ENCODE measurements at places on chromosomes 7 and 10.

DNA sequence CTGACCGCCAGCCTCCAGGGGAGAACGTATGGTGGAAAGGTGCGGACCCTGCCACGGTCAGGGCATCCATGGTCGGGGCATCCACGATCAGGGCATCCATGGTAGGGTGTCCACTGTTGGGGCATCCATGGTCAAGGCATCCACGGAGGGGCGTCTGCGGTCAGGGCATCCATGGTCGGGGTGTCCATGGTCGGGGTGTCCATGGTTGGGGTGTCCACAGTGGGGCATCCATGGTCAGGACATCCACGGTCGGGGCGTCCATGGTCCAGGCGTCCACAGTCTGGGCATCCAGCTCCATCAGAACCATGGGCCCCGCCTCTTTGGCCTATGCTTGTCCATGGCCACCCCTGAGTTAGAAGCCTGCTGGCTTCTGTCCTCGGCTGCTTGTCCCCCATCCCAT is 148.1 kb downstream of the ADARB2 start:
- no peak for DNase-seq

DNA sequence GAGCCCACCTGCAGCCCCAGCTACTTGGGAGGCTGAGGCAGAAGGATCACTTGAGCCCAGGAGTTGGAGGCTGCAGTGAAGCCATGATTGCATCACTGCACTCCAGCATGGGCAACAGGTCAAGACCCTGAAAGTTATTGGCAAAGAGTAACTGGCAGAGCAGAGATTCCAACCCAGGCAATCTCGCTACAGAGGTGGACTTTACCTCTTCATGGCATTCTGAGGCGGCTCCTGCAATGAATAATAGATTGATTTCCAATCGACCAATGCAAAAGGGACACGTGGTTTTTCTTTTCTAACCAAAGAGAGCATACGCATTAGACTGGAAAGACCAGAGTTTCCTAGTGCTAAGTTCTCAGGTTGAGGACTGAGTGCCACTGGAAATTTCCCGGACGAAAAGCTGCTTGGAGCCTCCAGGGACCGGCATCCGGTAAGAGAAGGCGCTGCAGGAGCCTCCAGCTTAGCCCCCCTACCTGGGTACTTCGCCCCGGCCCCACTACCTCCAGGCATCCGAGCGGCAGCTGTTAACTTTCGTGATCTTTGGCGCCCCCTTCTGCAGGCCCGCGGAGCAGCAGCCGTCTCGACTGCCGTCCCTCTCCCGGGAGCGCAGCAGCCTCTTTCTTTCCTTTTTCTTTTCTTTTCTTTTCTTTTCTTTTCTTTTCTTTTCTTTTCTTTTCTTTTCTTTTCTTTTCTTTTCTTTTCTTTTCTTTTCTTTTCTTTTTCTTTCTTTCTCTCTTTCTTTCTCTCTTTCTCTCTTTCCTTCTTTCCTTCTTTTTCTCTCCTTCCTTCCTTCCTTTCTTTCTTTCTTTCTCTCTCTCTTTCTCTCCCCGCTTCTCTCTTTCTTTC is 4.1 kb downstream of the MBLAC1 start:
- peak; percentile 90 for DNase-seq

- DNase-seq = no peak
These were observed 16.4 kb downstream of the ZNF487 start for GRCh38 chr10:43453266-43453831.

- DNase-seq = no peak
These were observed 1.9 kb upstream of the EN2 start for GRCh38 chr7:155455776-155456737.

DNA sequence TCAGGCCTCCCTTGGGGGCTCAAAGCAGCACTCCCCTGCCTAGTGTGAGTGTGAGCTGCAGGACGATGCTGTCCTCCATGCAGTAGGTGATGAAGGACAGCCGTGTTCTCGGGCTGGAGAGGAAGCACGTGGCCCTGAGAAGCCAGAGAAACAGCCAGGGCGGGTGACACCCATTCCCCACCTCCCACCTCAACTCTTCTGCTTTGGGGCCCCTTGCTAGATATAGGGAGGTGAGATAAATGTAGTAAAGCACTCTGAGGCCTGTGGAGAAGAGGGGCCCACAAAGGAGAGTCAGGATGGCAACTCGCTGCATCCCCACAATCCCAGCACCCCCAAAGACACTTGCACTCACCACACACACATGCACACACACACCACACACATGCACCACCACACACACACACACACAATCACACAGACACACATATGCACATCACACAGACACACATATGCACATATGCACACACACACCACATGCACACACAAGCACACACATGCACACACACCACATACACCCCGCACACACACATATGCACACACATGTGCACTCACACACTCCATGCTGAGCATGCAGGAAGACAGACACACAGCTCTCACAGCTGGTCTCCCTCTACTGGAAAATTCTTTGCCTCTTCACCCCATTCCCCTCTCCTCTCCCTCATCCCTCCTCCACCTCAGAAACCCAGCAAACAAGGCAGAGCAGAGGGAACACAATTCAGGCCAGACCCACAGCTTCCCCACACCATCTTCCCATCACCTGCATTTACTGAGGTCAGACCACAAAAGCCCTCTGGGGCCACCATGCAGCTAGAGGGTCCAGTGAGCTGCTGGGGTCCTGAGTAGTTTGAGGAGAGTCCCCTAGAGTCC is 30.5 kb downstream of the ANXA8 start:
- no peak for DNase-seq

DNA sequence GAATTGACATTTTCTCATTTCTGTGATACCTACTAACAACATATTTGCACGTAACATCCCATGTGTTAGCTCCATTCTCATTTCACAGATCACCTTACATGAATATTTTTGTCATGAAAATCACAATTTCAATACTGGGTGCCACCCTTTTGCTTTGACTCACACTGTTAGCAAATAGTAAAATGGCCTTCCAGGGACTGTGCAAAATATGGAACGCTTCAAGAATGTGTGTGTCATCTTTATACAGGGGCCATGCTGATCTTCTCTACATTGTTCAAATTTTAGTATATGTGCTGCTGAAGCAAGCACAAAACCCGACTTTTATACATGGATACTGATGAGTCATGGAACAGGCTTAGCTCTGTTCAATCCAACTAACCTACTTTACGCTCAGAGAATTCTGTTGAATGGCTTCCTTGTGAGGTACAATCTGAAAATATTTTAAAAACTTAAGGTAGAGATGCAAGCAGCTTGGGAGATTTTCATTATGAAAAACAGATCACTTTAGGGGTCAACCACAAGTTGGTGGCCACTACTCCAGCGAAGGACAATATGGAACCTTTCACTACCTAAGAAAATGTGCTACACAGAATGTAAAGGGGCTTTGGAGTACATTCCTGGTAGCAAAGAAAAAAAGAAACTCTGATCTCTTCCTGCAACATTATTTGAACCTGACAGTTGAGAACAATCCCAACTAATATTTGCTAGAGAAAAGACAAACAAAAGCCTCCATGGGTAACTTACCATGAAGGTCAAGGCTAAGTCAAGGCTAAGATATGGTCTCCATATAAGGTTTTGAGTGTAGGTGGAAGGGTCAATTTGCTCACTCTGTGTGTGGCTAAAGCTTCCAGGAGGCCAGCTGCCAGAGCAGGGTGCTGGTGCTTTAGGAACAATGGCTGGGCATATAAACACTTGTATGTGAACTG is 11.9 kb downstream of the ANKRD26 start:
- no peak for DNase-seq

DNA sequence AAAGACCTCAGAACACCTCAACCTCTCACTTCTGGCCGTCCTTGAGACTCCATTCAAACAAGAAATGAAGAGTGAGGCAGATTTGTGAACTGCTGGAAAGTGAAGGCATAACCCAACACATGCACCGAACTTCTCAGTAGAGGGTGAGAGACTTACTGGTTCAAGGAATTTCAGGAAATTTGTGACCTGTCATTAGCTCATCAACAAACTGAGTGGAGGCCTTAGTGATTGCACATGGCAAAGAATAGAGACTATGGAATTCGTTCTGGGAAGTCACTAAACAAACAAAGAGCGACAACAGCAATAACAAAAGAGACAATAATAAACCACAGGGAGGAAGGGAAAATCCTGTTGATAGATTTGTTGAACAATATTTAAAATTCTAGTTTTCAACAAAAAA is 125.0 kb upstream of the AKR1E2 start:
- DNase-seq = no peak

GRCh38 chr7:82036146-82036886 is 266.5 kb upstream of the HGF start:
- no peak for DNase-seq

GRCh38 chr7:29808075-29808801 is 1.9 kb downstream of the WIPF3 start:
- no peak for DNase-seq

DNA sequence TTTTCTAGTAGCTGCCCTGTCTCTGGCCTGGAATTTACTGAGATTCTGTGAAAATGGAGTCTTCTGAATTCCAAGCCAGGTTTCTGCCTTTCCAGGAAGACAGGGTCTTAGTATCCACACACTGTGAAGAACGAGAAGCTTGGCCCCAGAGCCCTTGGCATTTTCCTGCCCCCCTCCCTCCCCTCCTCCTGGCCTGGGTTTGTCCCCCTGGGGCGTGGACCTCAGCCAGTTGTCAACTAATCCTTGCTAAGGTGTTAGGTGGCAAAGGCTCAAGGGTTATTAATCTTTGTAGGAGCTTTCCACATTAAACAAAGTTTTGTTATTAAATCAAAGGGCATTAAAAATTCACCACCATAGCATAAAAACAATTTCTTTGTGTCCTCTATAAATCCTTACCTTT is 329.5 kb downstream of the RNLS start:
- DNase-seq = no peak

DNA sequence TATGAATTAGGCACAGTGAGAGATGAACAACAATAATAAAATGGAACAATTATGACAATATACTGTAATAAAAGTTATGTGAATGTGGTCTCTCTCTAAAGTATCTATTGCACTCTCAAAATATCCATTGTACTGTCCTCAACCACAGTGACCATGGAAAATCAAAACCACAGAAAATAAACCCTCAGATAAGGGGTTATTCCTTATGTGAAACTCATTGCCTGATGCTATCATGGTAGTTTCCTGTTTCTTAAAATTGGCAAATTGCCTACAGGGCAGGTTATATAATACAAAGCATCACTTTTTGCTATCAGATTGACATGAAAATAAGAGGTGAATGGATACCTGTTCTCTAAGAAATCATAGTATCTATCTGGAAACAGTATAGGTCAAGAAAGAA is 3.8 kb downstream of the MCM10 start:
- DNase-seq = no peak

DNA sequence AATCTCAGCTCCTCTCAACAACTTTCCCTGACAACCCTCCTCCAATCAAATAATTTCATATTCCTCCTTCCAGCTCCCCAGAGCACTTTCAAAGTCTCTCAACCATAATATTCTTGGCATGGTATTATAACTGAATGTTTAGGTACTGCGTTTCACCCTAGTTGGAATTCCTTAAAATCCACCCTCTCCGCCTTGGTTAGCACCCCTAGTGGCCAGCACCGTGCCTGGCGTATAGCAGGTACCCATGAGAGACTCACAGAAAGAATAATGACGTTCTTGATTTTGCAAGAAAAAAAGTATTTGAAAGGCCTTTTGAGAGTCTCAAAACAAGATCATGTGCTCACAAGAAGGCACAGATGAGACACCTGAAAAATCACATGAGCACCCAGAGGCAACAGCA is 50.9 kb downstream of the GLI3 start:
- no peak for DNase-seq

- no peak for DNase-seq
These were observed 27.6 kb downstream of the MKI67 start for GRCh38 chr10:128098631-128099030.

GRCh38 chr7:27961255-27961654 is 219.3 kb downstream of the JAZF1 start:
- no peak for DNase-seq

GRCh38 chr7:47873762-47874161 is 74.5 kb downstream of the PKD1L1 start:
- no peak for DNase-seq

DNA sequence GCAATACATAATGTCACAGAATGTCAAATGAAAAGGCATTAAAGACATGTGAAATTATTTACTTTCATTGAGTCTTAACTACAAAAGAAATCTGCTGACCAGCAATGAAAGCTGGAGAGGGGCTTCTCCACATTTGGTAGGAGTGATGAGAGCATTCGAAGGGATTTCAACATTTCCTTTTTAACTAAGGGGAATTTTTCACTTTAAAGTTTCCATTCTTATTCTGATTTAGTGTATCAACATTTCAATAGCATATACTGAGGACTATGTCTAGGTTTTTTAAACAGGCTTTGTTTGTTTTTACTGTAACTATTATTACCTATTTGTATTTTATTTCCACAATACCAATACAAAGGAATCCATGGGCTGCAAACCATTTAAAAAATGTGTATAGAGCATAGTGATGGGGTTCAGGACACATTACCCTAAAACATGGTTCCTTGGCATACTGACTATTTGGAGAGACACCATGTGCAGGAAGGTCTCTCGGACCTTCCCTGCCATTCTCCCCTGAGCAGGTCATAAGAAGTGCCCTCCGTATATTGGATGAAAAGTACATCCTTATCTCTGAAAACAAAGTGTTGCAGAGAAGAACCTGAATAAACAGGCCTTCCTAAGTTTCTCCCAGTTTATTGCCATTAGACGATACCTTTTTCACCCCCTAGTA is 278.7 kb downstream of the DOCK4 start:
- DNase-seq = no peak

DNA sequence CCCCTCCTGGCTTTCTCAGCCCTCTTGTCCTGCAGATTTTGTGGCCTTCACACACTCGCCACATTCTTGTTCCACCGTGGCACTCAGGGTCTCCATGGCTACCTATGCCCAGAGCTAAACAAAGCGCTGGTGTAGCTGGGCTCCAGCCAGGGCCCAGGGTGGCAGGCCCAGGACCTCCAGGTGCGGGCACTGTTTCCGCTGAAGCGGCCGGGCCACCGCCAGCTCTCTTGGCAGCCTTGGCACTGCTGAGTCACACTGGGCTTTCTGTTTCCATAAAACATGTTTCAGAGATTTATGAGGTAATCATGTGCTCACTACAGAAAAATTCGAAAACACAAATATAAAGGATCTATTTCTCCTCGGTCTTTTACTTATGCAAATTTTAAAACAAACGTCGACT is 51.3 kb downstream of the AOC1 start:
- DNase-seq = no peak

- no peak for DNase-seq
These were observed 40.1 kb downstream of the IQUB start for GRCh38 chr7:123494193-123494796.

- no peak for DNase-seq
These were observed 20.1 kb upstream of the MTURN start for GRCh38 chr7:30114536-30115238.
